GM12891 (cell line): ENCODE measurements at places on chromosomes 6 and 20.

GRCh38 chr6:141248021-141248799, 884.5 kb upstream of the GJE1 start:
- DNase-seq, result no peak

DNA sequence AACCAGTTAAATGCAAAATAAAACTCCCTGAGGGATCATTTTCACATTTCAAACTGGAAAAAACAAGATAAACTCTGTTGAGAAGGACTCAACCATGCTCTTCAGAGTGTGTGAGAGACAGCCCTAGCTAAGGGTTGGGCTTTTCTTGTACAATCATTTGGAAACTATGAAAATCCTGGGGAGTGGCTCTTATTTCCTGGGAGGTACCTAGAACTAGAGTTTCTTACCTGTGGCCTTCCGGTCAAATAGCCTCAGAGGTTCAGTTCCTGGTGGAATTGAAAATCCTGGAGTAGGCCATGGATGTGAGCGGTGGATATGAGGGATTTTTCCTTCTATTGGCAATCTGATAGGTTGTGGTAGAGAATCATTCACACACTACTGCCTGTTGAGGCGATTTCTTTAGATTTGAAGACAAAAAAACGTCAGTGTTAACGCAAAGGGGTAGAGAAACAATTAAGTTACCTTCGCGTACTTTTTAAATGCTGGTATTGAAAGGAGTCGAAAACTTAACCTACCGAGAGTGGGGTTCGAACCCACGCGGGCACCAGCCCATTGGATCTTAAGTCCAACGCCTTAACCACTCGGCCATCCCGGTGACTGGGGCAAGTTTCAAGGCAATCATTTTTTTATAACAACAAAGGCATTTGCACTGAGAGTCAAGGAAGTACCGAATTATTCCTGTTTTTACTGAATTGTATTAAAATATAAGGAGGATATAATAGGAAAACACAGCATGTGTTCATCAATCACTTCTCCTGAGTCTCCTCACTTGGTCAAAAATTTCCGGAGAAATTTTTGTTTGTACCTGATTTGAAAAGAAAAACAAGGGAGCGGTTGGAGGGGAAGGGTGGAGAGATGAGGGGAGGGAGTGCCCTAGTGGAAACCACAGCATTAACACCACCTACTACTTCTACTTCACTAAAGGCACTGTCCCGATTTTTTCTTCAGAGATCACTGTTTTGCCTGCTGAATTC, 191.3 kb downstream of the OR2B2 start:
- no peak for DNase-seq

- DNase-seq, result no peak
Observed at GRCh38 chr20:911882-912600, 4.1 kb downstream of the ANGPT4 start.

DNA sequence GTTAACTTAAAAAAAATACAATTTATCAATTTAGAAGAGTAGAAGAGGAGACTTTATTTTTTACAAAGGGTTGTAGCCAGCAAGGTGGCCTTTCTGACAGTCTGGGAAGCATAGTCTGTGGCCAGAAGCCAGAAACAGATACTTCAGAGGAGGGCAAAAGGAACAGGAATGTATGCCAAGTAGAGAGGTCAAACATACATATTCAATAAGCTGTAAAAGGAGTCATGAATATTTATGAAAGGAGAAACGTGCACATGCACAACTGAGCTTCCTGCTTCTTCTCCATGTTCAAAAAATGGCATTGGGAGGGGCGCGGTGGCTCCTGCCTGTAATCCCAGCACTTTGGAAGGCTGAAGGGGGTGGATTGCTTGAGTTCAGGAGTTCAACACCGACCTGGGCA, 43.9 kb upstream of the FAM184A start:
- no peak for DNase-seq

DNA sequence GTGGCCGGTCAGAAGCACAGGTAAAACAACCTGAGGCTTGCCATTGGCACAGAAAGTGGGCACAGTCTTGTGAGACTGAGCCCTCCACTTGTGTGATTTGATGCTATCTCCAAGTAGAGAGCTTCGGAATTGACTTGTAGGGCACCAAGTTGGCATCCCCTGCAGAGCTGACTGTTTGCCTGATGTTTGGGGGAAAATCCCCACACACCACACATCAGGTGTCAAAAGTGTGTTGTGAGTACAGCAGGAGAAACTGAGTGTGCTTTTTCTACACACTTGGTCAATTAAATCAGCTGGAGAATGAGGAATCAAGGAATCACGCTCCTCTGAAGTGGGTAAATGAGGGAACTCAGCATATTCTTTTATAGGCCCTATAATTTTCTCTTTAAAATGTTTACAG, 989 bp downstream of the SERINC3 start:
- DNase-seq, result no peak

GRCh38 chr20:35405775-35406174, 6.0 kb downstream of the UQCC1 start:
- no peak for DNase-seq

- no peak for DNase-seq
Observed at GRCh38 chr20:37256286-37256685, 5.3 kb downstream of the GHRH start.

DNA sequence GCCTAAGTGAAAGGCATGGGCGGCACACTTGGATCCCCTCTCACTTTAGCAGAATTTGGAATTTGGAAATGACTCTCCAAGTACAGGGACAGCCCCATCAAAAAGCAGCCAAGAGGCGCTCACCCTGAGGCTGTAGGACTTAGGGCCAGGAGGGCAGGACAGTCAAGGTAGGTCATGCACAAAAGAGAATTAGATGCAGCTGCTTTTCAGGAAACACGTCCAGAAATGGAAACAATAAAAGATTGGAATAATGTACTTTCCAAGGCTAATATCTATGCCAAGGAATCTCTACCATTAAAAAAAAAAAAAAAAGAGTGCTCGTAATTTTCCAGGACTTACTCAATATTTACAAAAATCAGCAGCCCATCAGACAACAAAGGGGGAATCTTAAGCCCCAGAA, 19.9 kb downstream of the PREP start:
- no peak for DNase-seq

- no peak for DNase-seq
Observed at GRCh38 chr6:166029506-166029905, 138.1 kb downstream of the TBXT start.

DNA sequence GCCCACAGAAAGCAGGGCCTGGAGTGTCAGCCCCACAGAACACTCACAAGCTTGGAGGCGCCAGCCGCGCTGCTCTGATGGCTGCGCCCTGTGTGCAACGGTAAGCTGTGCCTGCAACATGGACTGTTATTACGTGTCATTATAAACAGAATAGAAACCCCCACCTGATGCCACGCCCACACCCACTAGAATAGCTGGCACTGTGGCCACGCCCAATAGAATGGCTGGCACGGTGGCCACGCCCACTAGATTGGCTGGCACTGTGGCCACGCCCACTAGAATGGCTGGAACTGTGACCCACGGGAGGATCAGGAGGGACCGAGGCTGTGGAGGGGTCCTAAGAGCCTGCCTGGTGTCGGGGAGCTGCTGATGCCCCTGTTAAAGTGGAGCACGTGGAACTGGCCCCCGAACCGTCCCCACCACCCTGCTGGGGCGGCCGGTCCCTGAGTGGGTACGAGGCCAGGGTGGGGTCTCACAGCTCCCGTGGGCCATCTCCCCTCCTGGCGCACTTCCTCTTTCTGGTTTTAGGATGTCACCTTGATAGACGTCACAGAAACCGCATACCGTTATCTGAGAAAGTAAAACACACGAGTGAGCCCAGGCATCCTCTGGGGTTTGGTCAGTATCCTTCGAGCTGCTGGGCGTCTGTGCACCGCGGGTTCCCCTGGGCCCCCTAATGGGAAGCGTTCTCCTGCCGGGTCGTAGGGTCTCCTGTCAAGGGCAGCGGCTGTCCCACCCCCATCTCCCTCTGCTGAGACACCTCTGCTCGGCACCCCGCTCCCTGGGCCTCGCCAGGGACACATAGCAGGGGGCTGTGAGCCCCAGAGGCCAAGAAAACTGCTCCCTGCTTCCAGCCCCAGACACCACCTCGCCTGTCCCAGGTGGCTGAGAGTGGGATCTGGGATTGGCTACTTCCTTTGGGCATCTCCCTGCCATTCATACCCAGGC, 25.4 kb downstream of the SLC17A9 start:
- peak; percentile 79 for DNase-seq

GRCh38 chr6:108579328-108579721, 18.6 kb downstream of the FOXO3 start:
- DNase-seq, result no peak

DNA sequence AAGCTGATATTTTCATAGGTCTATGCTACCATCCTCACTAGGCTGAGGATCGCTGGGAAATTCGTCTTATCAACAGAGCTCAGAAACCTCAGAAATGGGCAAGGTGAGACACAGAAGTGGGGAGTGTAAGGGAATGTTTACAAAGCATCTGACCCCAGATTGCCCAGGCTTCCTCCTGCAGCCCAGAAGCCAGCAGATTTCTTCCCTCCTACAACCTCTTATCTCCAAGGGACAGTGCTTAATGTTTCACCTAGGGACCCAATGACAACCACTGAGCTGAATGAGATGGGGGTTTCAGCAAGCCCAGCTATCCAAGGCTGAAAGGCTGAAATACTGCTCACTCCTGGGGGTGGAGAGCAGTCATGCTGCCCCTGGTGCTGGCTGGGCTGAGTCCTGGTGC, 52.4 kb upstream of the TBC1D7 start:
- no peak for DNase-seq

GRCh38 chr6:19127081-19127480, 710.1 kb upstream of the ID4 start:
- no peak for DNase-seq

GRCh38 chr20:36959242-36959641, 7.7 kb upstream of the SAMHD1 start:
- no peak for DNase-seq

DNA sequence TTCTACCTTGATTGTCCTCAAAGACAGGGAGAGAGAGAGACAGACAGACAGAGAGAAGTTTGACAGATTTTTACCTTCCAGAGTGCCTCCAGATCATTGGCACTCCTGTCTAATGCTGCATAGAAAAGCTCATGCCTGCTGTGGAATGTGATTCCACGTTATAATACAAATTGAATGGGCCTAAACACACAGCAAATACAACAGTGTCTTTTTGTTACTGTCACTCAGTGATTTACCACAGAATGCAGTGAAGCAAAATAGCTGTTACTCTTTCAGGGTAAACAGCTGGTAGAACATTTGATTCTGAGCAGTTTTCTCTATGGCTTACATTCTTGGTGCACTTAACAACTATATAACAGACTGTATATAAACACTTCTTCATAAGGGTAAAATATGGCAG, 558.7 kb downstream of the LMBRD1 start:
- no peak for DNase-seq

GRCh38 chr6:1610497-1611321, 994 bp downstream of the FOXC1 start:
- no peak for DNase-seq

- DNase-seq, result peak; percentile 20
Observed at GRCh38 chr20:13684566-13685222, 46.0 kb upstream of the TASP1 start.

- no peak for DNase-seq
Observed at GRCh38 chr20:23287354-23288190, 63.0 kb upstream of the NXT1 start.

DNA sequence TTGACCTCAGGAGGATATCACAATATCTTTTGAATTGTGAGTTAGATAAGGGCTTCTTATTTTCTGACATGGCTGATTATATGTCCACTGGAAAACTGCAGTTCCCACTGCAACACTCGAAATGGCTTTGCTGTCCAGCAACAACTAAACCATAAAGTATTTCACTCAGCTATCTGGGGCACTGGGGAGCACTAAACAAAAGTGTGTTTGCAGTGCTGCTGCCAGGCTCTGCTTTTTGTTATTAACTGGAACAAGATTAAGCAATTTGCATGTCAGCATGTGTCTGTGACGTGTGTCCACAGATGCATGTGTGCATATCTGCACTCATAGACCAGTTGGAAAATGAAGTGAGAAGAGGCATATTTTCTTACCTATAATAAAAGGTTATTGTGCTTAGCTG, 107.8 kb upstream of the CCN2 start:
- DNase-seq, result no peak
